PC-9 (cell line): ENCODE measurements at places on chromosomes 4 and X.

DNA sequence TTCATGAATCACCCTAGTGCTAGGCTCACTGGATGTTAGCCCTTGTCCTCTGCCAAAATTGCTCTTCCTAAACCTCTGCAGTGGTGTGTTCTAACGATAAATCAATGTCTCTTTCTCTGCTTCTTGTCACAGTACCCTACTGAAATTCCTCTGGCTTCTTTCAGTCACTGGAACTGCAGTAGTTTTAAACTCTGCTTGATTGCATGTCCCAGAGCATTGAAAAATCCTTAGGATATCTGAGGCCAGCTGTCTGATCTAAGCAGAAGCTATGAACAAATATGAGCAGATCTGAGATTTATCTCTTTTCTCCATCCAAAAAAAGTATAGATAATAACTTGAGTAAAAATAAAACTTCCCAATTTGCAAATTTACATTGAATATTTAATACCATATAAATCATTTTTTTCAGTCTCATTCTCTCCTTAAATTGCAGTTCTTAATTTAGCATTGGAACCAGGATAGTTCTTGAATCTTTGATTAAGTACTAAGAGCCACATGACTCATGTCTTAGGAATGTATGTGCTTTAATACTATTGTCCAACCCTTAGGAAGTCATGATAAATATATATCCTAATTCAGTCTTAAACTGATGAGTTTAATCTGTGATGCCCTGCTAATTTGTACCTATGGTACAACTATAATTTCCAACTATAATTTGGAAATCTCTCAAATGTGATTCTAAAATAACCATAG lies 169.7 kb downstream of the PDHA2 start:
- DNase-seq = no peak

DNA sequence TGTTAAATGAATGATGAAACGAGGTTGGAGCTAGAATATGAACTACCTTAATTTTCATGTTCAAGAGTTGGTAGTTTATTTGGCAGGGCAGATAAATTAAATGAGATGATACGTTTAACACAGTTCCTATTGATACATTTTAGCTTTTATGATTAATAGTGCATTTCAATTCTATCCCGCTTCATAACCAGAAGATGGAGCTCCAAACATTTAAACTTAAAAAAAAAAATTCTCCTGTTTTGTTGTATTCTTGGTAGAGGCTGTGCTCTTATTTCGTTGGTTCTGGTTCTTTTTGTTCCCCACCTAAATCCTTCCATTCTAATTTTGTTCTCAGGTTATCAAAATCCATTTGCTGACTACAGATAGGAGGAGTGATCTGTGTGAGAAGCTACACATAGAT lies 71.8 kb upstream of the PTPN13 start:
- DNase-seq = no peak

GRCh38 chr4:52945326-52945898 lies 83.3 kb downstream of the RASL11B start:
- no peak for DNase-seq

GRCh38 chr4:171256223-171256622 lies 557.0 kb upstream of the GALNTL6 start:
- no peak for DNase-seq

- DNase-seq = no peak
These were observed 59.2 kb upstream of the TMEM47 start for GRCh38 chrX:34716302-34716701.
